Stimulated activated CD8-positive, alpha-beta memory T cell treated with anti-CD3 and anti-CD28 coated beads, Interleukin-15, amount 100 ng/mL, for 48 hours (primary cell): ENCODE measurements at places on chromosomes 2 and 18.

- DNase-seq: peak; percentile 17
Measured at GRCh38 chr18:51196811-51197660, 445 bp downstream of the MEX3C start.

- no peak for DNase-seq
Measured at GRCh38 chr2:168912901-168913369, 11.8 kb downstream of the G6PC2 start.

DNA sequence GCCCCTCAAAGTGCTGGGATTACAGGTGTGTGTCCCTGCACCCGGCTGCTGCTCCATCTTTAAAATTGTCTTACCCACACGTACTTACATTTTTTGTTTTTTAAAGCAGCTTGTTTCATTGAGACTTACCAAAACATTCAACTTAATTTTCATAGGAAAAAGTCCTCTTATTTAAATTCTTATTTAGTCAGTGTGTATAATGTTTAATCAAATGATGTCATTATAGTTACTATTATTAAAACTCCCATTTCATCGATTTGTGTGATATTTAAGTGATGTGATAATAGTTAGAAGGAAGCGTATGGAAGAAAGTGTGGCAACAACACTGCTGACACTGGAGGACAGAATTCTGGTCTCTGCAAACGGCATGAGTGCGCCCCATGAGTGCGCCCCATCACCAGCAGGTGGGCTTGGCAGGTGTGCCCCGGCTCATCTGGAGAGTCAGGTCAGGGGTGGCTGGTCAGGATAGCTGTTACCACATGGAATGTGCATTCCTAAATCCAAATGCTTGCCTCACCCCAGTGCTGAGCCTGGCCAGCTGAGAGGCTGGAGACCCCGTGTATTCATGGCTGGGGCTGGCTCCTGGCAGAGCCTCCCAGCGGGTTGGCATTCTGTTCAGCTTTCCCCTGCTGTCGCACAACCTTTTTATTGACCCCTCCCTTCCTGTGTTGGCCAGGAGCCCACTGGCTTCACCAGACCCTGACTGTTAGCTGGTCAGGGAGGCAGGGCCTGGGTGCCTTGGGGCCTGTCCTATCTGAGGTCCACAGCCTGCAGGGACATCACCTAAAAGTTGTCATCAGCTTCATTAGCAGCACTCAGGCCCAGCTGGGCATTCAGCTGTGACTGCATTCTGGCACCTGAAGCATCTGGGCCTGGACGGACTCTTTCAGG, 79.7 kb downstream of the AGAP1 start:
- DNase-seq: no peak

DNA sequence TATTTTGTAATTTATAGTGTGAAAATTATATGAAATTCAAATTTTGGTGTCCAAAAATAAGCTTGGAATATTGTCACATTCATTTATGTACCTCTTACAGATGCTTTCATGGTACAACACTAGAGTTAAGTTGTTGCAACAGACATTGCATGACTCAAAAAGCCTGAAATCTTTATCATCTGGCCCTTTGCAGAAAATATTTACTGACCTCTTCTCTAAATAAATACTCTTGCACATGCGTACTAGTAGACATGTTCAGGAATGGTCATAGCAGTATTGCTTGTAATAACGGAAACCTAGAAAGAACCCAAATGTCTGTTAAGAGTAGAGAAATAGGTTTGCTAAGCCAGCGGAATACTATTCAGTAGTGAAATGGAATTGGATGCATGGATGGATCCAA, 60.4 kb downstream of the GALNT1 start:
- DNase-seq: no peak

DNA sequence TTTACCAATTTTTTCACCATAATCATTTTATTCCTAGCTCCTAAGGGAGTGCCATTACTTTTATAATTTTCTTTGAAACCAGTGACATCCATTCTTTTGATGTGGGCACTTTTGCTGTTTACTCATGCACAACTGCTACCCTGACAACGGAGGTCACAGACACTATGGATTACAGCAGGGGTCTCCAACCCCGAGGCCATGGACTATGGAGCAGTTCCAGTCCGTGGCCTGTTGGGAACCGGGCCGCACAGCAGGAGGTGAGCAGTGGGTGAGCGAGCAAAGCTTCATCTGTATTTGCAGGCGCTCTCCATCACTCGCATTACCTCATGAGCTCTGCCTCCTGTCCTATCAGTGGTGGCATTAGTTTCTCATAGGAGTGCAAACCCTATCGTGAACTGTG, 34.6 kb downstream of the PRPF40A start:
- DNase-seq: no peak

DNA sequence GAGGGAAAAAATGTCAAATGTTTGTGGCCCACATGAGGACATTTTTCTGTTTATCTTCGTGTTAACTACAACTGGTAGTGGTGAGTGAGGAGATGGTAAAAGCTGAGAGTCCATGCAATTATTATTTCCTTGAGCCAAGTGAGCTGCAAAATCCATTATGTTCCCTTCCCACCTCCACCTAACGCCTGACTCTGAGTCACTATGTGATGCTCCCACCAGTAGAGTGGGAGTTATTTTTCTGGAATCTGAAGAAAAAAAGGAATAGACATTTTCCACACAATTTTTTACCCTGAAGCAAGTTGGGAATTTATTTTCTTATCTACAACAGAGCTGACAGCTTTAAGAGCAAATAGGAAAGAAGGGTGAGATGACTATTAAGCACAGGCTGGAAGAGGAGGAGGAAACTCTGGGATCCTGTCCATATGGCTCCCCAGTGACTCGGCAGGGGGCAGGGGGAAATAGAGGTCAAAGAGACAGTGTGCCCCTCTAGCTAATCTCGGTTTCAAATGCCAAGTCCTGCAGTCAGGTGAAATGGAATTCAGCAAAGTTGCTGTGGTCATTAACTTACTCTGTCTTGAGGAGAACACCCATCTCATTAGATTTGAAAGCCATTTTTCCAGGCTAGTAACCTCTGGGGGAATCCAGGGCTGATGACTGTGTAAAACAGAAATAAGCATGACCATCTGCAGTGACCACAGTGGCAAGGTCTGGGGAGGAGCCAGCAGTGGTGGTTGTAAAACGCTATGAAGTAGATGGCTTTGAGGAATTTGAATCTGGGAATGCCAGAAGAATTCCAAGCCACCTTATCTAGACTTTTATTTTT, 463.9 kb downstream of the STK39 start:
- no peak for DNase-seq

GRCh38 chr2:237723602-237724001, 75.0 kb upstream of the RBM44 start:
- DNase-seq: no peak

GRCh38 chr2:100919316-100919715, 82.8 kb upstream of the RPL31 start:
- no peak for DNase-seq

DNA sequence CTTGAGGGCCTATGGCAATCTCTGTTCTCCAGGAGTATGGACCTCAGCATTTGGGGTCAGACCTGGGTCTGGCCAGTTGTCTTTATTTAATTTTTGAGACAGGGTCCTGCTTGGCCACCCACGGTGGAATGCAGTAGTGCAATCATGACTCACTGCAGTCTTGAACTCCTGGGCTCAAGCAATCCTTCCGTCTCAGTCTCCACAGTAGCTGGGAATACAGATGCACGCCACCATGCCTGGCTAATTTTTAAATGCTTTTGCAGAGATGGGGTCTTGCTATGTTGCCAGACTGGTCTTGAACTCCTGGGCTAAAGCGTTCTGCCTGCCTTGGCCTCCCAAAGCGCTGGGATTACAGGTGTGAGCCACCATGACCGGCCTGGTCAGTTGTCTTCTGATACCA, 46.4 kb upstream of the INHBB start:
- DNase-seq: no peak

- DNase-seq: no peak
Measured at GRCh38 chr2:215391531-215391930, 44.3 kb downstream of the FN1 start.

- no peak for DNase-seq
Measured at GRCh38 chr2:233156001-233156400, 95.5 kb upstream of the ATG16L1 start.

- DNase-seq: no peak
Measured at GRCh38 chr2:135667045-135667444, 74.6 kb upstream of the UBXN4 start.

DNA sequence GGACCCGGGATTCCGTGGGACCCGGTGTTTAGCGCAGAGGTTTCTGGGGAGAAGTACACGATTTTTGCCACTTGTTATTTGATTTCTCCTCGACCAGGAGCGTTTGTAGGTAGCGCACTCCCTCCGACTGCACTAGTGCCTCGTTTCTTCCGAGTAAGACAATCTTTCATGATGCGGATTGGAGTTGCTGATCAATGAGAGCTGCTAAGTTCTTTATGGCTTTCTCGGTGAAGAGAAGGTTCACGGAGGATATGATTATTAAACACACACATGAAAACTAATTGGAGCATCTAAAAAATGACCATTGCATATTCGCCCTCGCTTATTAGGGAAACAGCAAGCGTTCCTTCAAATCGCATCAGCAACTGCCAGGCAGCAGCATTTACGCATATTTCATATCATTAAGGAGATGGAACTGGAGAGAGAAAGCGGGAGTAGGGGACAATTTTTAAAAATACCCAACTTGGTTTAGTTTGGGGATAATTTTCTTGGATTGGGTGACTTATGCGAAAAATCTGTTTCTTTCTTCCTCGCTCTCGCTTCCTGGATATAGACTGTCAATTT, 616 bp downstream of the EML6 start:
- DNase-seq: no peak

GRCh38 chr18:38198526-38198925, 632.9 kb upstream of the CELF4 start:
- DNase-seq: no peak

- no peak for DNase-seq
Measured at GRCh38 chr2:68200157-68200787, 42.6 kb downstream of the PNO1 start.

DNA sequence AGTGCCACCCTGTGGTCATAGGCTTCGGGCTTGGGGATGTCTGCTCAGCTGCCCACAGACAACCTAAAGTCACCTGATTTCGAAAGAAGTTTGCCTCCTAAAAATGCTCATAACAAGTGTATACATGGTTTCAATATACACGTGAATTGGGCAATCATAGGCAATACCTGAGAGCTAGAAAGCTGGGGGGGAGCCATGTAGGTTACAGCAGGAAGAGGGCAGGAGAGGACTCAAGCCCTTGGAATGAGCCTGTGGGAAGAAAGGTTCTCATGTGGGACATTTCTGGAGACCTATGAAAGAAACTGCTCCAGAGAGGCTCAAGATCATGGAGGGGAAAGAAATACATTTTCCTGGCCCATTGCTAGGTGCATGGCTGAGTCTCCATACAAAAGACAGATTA, 109.7 kb downstream of the ACOXL start:
- DNase-seq: no peak

- no peak for DNase-seq
Measured at GRCh38 chr2:72979896-72980295, 62.6 kb downstream of the EMX1 start.

GRCh38 chr2:127115471-127116199, 8.7 kb upstream of the BIN1 start:
- DNase-seq: no peak

DNA sequence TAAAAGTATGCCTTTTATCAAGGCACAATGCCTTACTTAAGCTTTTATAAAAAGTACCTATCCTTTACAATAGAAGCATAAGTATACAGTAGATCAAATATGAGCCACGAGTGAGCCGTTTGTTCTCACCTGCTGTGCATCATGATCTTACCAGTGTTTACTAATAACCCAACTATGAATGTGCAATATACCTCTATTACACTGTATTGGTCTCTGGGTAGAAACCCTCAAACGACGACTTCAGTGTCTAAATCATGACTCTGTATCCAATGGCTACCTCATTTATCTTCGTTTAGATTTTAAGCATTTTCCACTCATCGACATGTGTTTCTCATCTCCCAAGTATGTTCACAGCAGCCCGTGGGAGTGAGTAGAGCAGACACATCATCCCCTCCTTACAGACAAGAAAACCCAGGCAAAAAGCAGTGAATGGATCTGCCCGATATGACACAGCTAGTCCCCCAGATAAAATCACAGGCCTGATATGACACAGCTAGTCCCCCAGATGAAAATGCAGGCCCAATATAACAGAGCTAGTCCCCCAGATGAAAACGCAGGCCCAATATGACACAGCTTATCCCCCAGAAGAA, 279.8 kb downstream of the TNS1 start:
- no peak for DNase-seq

DNA sequence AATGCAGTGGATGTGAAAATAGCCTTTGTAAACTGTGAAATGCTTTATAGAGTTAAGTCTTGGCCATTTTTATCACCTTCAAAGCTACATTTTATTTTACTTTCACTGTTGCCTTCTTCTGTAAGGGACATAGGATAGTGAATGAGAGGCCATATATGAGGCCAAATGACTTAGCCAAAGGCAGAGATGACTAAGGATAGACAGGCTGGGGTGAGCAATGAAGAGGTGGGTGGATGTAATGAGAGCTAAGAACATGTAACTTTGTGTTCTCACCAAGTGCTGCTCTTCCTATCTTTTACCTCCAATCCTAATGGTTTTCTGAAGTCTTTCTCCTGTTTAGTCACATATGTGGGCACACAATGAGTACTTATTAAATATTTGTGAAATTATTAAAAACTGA, 101.9 kb downstream of the MBD5 start:
- no peak for DNase-seq

DNA sequence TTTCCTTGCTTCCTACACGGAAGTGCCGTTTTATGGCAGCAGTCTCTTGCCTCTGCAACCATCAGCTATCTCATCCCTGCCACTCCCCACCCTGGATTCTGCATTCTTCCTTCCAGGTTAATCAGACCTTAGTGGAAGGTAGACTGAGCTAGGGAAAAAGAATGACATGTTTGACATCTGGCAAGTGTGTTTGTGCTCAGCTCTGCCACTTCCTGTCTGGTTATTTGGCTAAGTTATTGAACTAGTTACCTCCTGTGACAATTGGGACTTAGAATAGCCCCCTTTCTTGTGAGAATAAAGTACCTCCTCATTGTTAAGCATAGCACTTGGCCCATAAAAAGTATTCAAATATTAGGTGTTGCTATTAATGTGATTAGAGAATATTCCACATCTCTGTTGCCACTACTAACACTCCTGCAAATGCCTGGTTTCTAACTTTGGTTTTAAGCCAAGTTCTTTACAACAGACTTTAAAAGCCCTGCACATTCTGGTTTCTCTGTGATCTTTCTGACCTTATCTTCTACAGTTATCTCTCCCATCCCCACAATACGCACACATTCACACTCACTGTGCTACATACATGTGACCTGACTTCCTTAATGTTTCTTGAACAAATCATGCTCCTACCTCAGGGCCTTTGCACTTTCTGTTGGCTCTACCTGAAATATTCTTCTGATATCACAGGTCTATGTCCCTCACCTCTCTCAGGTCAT, 10.8 kb upstream of the MAPRE2 start:
- DNase-seq: no peak

GRCh38 chr18:23355206-23355605, 97.9 kb upstream of the RIOK3 start:
- DNase-seq: no peak
